ENCODE measurements at places on chromosomes 5 and 9.

GRCh38 chr5:92460505-92460904, 1077.4 kb upstream of the ARRDC3 start:
- no peak for DNase-seq

DNA sequence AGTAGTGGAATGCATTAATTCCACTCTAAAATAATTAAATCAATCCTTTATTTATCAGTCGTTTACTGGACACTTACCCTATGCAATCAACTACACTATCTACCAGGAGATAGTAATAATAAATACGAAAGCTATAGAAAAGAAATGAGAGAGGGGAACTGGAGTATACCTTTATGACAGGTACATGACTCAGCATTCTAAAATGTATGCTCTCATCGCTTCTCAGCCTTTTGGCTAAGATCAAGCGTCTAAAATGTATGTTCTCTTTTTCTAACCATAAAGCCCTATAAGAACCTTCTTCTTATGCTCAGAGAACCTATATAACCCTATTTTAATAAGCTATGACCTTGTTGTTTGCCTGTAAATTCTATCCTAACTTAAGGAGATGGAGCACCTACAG, 753.9 kb upstream of the DMAC1 start:
- no peak for DNase-seq

- DNase-seq, result no peak
Measured at GRCh38 chr5:34707451-34708107, 51.5 kb downstream of the RAI14 start.

GRCh38 chr9:14525856-14526255, 167.4 kb downstream of the ZDHHC21 start:
- DNase-seq, result no peak

- no peak for DNase-seq
Measured at GRCh38 chr9:69179037-69179436, 5.0 kb downstream of the TJP2 start.

DNA sequence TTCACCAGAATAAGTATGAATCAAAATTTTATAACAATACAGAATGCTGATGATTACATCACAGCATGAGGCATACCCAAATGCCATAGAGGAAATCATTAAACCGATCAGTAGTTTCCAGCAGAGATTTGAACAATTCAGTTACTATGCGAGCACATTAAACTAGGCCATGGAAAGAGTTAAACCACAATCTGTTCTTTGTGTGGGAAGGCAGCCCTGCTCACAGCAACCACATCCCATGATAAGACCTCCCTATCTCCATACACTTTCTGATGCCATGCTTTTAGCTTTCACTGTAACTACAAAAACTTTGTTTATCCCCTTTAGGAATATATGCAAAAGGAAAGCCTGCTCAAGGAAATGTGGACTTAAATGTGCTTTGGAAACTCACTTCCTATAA, 4.5 kb downstream of the NFIB start:
- no peak for DNase-seq

- peak; percentile 66 for DNase-seq
Measured at GRCh38 chr9:100437860-100438805, 11.2 kb downstream of the MSANTD3 start.

DNA sequence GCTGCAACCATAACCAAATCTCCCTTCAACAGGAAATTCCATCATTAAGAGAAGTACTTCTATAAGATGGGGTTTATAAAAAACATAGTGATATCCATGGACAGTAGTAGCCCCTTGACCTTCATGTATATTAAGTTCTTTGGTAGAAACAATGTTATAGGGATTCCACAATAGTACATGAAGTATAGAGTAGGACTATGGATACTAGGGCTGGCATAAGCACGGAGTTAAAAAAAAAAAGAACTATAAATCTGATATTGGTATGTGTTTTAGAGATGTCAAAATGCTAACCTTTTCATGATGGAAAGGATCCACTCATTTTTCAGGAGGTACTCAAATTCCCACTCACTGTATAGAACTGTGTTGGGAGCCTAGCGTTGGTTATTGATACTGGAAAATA, 337.6 kb downstream of the FGF10 start:
- DNase-seq, result no peak

DNA sequence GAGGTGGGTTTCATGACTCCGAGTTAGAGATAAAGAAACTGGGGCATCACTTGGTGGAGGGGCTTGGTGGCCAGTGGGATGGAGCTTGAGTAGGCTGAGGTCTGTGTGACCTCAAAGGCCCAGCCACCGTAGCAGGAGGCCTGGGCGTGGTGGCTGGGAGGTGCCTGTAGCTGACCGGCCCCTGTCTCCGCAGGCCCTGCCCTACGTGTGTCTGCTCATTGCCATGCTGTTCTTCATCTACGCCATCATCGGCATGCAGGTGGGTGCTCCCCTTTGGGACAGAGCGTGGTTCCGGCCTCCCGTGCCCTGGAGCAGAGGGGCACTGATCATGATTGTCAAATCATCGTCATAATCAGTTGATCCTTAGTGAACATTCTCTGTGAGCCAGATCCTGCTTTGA, 196.2 kb downstream of the CACNA1B start:
- no peak for DNase-seq

GRCh38 chr9:70079417-70080037, 35.9 kb downstream of the MAMDC2 start:
- DNase-seq, result peak; percentile 97

DNA sequence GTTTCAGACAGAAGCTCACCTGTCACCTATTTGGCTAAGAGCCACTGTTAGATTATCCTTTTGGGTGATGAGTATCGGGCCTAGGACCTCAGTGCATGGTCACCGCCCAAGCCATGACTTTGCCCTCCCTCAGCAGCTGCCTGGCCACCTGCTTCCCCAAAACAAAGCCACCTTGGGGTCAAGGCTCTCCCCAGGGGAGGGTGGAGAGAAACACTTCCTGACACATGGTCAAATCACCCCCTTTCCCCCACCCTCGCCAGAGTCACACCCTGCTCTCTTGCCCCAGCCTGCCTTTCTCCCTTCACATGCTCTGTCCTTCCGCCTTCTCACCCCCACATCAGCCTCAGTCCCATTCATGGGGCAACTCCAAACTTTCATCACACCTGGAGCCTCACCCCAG, 1.7 kb upstream of the HBEGF start:
- no peak for DNase-seq

GRCh38 chr9:137381501-137382443, 41.2 kb downstream of the EXD3 start:
- no peak for DNase-seq

DNA sequence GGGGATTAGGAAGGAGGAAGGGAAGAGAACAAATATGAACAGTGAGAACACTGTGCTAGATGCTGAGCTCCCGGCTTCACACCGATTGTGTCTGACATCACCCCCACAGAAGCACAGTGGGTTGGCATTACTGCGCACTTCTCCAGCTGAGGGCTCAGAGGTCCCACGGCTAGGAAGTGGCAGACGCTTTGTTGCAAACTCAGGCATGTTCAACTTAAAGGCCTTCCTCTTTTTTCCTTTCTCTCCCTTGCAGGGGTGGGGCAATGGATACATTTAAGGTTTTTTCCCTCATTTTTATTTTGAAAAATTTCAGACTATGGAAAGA, 15.5 kb upstream of the SHB start:
- DNase-seq, result no peak

DNA sequence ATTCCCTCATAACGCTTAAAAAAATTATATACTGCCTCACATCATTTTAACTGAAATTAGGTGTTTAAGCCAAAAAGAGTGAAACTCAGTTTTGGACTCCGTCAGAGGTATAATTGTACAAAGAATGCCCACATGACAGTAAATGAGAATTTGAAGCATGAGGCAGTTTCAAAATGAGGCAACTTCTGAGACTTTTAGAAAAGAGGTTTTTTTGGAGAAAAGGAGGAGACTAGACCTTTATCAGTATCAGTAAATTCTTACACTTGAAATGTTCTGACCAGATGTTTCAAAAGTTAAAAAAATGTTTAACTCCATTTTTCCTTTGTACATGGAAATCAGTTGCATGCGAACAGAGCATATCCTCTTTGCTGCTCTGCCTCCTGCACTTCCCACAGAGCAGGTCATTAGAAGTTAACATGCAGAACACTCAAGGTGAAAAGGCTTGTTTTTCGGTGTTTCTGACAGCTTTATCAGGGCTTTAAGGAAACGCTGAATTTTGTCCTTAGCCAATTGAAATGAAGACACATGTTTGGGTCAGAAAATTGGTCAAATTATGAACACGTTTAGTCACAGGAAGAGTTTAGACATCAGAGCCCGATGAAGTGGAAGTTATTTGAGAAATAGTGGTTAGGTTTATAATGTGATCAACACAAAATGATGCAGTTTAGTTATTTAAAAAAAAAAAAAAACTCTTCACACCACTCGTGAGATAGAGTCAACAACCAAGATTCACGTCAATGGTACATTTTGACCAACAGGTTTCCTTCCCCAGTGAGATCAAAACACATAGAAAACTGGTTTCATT, 59.5 kb downstream of the PIK3R1 start:
- no peak for DNase-seq

GRCh38 chr9:13627071-13627470, 347.6 kb upstream of the MPDZ start:
- DNase-seq, result no peak

GRCh38 chr5:147522435-147522834, 12.6 kb upstream of the DPYSL3 start:
- DNase-seq, result no peak

- DNase-seq, result no peak
Measured at GRCh38 chr5:147437161-147437596, 72.7 kb downstream of the DPYSL3 start.

GRCh38 chr9:23590276-23591000, 235.6 kb downstream of the ELAVL2 start:
- DNase-seq, result no peak

DNA sequence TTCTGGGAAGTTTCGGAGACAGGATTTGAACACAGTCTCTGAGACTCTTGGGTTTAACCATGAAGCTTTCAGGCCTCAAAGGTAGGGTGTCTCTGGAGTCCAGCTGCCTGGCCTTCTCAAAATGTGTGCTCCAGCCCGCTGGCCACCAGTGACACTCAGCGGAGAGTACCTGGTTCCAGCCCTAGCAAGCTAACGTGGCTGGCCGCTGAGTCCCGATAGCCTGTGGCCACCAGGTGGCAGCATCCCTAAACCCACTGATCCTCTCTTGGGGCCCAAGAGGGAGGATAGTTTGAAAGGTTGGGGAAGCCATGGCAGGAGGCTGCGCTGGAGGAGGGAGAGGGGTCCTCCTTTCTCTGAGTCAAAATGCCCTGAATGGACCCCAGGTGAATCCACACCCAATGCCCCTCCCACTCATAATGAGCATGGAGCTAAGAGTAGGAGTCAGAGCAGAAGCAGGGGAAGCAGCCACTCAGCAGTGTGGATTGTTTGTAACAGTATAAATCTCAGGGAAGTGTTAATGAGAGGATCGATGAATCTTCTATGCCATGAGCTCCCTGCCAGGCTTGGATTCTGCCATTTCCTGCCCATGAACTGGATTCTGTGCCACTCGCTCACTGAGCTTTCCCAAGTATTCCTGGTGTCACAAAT, 5.4 kb upstream of the TIFAB start:
- DNase-seq, result peak; percentile 23

GRCh38 chr5:116176121-116176520, 91.3 kb downstream of the COMMD10 start:
- DNase-seq, result no peak

- no peak for DNase-seq
Measured at GRCh38 chr5:106906199-106906598, 764.5 kb downstream of the EFNA5 start.

GRCh38 chr9:35499701-35500030, 9.8 kb downstream of the RUSC2 start:
- DNase-seq, result no peak

DNA sequence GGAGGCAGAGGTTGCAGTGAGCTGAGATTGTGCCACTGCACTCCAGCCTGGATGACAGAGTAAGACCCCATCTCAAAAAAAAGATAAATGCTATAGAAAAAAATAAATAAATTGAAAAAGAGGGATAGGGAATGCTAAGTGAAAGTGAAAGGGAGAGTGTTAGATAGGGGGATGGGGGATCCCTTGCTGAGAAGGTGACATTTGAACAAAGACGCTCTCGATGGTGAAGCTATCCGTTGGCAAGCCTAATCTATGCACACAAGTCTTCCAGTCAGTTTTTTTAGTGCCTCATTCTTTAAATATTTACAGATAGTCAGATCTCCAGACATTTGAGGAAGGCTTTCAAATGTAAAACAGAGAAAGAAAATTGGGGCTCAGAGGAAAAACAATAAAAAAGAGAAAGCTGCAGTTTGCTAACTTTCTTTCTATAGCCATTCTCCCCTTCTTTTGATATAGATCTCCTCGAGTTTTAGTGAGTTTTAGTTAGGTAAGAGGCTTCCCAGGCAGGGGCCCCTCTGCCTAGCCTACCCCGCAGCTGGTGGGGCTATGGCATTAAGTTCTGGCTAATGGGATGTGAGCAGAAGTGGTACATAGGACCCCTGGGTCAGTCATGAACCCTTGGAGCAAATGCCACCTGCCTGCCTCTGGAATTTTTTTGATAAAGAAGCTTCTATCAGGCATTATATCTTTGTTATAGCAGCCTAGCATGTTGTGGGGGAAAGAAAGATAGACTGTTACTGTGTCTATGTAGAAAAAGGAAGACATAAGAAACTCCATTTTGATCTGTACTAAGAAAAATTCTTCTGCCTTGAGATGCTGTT, 12.0 kb downstream of the GLRX start:
- DNase-seq, result no peak

- DNase-seq, result no peak
Measured at GRCh38 chr9:15373881-15374280, 48.8 kb upstream of the SNAPC3 start.

- DNase-seq, result no peak
Measured at GRCh38 chr9:1236061-1236460, 185.9 kb downstream of the DMRT2 start.

DNA sequence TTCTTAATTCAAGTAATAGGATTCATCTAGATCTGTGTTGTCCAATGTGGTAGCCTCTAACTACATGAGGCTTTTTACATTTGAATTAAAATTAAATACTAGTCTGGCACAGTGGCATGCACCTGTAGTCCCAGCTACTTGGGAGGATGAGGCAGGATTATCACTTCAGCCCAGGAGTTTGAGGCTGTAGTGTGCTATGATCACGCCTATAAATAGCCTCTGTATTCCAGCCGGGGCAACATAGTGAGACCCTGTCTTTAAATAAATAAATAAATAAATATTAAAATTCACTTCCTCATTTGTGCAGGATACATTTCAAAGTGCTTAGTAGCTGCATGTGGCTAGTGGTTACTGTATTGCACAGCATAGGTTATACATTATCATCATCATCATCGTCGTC, 91.8 kb downstream of the UBE2R2 start:
- no peak for DNase-seq

- DNase-seq, result no peak
Measured at GRCh38 chr5:152855441-152855840, 450.4 kb upstream of the NMUR2 start.

- DNase-seq, result no peak
Measured at GRCh38 chr9:2479056-2479565, 142.5 kb upstream of the VLDLR start.

Data from NCI-H510A treated with DMSO at 0.1 percent for 48 hours (cell line).